ENCODE measurements at places on chromosomes 5 and 9.

- DNase-seq = peak; percentile 9
These were observed at the start of gene NTRK2 for GRCh38 chr9:84669288-84670137. Gene NTRK2 (plus strand): TSS chr9:84669729. CDS start chr9:84670749, 1,020 bp downstream.

GRCh38 chr9:129382281-129383018 is 204.4 kb upstream of the IER5L start:
- DNase-seq = no peak

- DNase-seq = no peak
These were observed 156.5 kb upstream of the EGFLAM start for GRCh38 chr5:38101897-38102296.

GRCh38 chr9:138098116-138098907 is 220.7 kb downstream of the CACNA1B start:
- DNase-seq = no peak

DNA sequence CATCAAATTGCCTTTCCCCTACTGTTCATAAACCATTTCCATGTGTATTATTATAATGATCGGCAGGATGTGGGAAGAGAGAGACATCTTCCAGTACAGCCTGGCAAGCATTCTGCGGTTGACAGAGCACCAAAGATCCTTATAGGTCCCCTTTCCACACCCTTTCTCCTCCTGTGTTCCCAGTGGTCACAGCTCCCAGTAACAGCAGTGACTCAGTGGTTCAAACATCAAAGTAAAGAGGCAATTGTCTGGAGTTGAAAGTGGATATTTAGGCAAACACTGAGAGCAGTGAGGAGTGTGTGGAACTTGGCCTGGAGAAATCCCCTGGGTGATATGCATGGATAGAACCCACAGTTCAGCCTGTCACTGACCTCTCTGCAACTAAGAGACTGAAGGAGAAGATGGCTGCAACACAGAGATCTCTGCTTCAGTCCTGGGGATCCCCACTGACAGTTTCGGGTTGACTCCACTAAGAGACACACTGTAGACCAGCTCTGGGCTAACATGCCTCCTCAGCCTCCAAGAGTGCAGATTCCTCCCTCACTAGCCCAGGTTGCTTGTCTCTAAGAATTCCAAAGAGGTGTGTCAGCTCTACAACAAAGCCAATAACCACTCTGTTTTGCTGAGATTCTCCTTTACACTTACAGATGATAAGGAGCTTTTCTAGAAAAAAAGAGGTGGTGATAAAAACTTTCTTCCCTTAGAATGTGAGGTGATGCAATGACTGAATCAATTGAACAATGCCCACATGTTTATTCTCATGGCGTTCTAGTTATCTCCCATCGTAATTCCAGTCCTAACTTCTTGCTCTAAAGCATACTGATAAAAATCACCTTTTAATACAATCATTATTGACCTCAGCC is 94.4 kb upstream of the IL6ST start:
- peak; percentile 56 for DNase-seq

Measured in brain microvascular endothelial cell (primary cell).